ENCODE measurements at places on chromosomes 12 and 14. TPM values are rescaled to one million over a fixed set of nuclear protein-coding genes. Genes with fewer than 3 reads are reported as not detected.

GRCh38 chr14:103890821-103891666 is 37.2 kb upstream of the TDRD9 start:
- no peak for DNase-seq

GRCh38 chr14:99387880-99388279 is 92.8 kb downstream of the SETD3 start:
- no peak for DNase-seq

Gene MMP19
- not detected for total RNA-seq

DNA sequence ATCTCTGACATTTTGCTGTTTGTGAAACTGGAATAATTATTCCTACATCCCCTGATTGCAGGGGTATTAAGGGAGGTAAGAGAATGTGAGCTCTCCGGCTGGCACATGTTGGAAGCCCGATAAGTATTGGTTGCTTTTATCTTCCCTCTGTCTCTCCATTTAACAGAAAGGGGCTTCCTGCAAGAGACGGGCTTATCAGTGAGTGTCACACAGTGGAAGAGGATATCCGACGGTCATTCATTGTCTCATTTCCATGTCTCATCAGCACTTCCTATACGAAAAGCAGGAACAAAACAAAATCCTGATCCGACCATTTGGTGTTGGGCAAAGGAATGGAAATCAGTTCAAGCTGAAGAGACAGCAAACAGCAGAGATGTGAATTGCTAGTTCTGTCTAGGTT is 10.7 kb downstream of the DYRK4 start:
- DNase-seq, result no peak

Gene GNB3
- 1.5 TPM for total RNA-seq

- DNase-seq, result no peak
Measured at GRCh38 chr12:110590806-110591326, 7.7 kb upstream of the PPTC7 start.

GRCh38 chr12:127078577-127079350 is 1188.2 kb upstream of the TMEM132C start:
- no peak for DNase-seq

Gene FGF23
- total RNA-seq, result not detected

GRCh38 chr14:68349900-68350629 is 442.8 kb downstream of the ZFP36L1 start:
- DNase-seq, result peak; percentile 15

- no peak for DNase-seq
Measured at GRCh38 chr12:32332446-32332845, 66.9 kb upstream of the FGD4 start.

- DNase-seq, result no peak
Measured at GRCh38 chr12:17286874-17287273, 680.9 kb upstream of the LMO3 start.

- DNase-seq, result no peak
Measured at GRCh38 chr12:76303365-76303764, 44.9 kb downstream of the BBS10 start.

Gene KRT72
- total RNA-seq, result not detected

Gene ADAMTS20
- 0.09 TPM for total RNA-seq

GRCh38 chr12:101885912-101886561 is 8.7 kb downstream of the DRAM1 start:
- DNase-seq, result no peak

GRCh38 chr14:99252940-99253868 is 18.8 kb downstream of the BCL11B start:
- DNase-seq, result no peak

DNA sequence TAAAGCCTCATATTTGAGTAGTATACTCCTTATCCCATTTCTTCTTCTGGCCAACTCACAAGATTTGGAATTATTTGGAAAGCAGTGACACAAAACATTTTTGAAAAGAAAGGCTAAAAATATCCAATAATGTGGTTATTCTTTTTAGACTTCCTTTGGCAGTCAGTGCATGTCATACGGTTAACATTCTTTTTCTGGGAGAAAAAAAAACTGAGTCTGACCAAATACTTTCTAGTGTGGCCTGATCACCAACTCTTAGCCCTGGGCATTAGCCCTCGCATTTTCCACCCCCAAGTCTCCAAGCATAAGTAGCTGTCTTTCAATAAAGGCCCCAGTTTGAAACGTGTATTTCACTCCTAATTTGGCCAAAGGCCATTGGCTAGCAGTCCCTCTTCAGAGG is 5.9 kb downstream of the RASSF3 start:
- no peak for DNase-seq

Gene HPD
- 0.22 TPM for total RNA-seq

Gene RAB15
- total RNA-seq, result 1.8 TPM

- no peak for DNase-seq
Measured at GRCh38 chr14:39422243-39422642, 10.0 kb downstream of the FBXO33 start.

GRCh38 chr14:21902561-21903181 is 229.1 kb upstream of the OR4E1 start:
- no peak for DNase-seq
